ENCODE measurements at places on chromosomes 5 and 9.

DNA sequence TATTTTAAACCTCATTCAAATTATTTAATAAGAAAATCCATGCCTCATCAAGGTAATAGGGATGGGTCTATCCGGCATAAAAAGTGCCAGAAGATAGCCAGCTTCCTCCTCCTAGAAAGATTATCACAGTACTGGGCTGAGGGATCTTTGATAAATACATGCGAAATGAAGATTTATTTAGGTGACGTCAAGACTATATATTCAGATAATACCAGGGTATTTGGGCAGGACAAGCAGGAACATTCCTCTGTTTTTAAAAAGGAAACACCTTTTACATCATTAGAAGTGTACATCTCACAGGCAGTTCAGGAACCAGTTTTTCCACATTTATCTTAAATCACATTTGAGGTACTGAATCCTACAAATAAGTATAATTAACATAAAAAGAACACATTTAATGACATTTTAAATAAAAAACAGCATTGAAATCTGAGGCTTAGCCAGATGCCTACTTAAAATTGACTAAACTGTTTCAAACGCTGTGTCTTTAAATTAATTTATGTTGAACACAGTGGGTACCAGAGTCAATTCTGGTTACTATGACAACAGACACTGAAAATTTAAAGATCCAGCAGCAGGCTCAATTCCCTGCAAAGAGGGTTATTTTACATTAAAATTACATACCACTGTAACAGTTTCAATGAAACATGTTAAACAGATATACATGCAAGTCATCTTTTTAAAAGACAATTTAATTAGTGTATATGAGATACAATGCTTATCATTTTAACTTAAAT is 124.7 kb upstream of the SLCO6A1 start:
- DNase-seq, result no peak

DNA sequence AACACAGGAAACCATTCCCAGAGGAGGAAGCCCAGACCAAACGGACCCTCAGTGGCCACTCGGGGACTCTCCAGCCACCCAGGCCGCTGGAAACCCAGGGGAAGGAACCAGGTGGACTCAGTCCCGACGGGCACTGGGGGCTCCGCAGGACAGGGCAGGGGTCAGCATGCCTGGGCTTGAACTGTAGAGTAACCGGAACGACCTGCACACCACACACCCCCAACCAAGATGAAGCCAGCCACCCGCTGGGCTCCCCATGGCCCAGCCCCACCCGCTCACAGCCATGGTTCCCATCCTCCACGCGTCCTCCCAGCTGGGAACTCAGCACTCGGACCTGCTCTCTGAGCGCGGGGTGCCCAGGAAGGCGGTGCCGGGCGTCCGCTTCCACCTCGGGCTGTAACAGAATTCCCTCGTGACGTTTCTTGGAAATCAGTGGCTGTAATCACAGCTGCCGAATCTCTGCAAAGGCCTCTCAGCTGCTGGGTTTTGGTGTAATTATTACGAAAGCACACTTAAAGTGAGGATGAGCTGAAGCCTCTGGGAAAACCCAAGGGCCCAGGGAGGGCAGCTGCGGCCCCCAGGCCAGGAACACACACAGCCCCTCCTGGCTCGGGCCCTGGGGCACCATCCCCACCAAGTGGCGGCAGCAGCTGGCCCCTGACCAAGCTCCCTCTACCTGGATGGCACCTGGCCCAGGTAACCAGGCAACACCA is 13.8 kb downstream of the NACC2 start:
- no peak for DNase-seq

- DNase-seq, result no peak
Observed at GRCh38 chr5:133113331-133114061, 61.7 kb downstream of the HSPA4 start.

GRCh38 chr5:87015901-87016300 is 251.8 kb upstream of the RASA1 start:
- no peak for DNase-seq

DNA sequence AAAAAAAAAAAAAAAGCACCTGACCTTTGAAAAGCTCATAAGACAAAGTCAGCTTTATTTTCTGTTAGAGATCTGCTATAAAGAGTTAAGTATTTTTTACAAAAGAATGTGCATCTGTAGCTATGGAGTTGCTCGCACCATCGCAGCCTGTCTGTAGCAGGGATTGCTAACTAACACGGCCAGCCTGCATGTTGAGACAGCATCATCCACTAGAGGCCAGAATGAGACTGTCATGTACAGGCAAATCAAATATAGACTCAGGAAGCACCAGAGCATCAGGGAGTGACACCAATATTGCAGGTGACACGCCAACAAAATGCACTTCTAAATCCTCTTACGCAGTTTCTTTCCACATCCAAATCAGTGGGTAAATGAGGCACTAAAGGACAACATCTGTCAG is 136.3 kb upstream of the RASEF start:
- no peak for DNase-seq

Measured in stimulated activated CD8-positive, alpha-beta memory T cell treated with anti-CD3 and anti-CD28 coated beads, Interleukin-7, amount 100 ng/mL, for 4 hours (primary cell).